ENCODE measurements at places on chromosomes 2 and 18. TPM values are rescaled to one million over a fixed set of nuclear protein-coding genes. Genes with fewer than 3 reads are reported as not detected.

SEPTIN10 gene
- 76.8 TPM for total RNA-seq

GRCh38 chr18:37533647-37534584 lies 31.7 kb downstream of the CELF4 start:
- DNase-seq, result no peak

DNA sequence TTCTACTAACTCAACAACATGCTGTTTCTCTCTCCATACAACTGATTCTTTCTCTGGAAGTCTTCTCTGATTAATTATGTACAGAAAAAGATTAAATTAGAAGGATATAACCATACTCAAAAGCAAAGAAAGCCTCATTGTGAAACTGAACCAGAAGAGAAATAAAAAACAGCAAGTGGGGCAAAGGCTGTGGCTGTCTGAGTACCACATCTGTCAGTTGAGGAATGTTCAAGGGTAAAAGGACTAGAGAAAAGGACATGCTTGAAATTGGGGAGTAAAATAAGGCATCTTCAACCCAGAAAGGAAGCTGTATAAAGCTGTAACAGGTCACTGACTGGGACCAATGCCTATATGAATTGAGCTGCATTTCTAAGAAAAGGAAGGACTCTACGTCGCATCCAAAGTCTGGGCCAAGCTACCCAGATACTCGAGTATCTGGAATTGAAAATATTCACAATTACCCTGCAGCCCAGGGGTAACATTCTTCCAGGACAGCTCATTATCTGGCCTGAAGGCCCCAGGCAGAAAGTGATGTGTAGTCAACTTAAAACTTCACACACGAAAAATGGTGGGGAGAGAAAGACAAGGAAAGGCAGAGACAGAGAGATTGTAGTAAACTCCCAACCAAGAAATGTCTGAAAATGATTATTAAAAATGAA lies 356.0 kb upstream of the GALNT5 start:
- DNase-seq, result no peak

- peak; percentile 8 for DNase-seq
Observed at GRCh38 chr2:74293191-74293991, 49.8 kb downstream of the SLC4A5 start.

LRRC30 gene
- not detected for total RNA-seq

DNA sequence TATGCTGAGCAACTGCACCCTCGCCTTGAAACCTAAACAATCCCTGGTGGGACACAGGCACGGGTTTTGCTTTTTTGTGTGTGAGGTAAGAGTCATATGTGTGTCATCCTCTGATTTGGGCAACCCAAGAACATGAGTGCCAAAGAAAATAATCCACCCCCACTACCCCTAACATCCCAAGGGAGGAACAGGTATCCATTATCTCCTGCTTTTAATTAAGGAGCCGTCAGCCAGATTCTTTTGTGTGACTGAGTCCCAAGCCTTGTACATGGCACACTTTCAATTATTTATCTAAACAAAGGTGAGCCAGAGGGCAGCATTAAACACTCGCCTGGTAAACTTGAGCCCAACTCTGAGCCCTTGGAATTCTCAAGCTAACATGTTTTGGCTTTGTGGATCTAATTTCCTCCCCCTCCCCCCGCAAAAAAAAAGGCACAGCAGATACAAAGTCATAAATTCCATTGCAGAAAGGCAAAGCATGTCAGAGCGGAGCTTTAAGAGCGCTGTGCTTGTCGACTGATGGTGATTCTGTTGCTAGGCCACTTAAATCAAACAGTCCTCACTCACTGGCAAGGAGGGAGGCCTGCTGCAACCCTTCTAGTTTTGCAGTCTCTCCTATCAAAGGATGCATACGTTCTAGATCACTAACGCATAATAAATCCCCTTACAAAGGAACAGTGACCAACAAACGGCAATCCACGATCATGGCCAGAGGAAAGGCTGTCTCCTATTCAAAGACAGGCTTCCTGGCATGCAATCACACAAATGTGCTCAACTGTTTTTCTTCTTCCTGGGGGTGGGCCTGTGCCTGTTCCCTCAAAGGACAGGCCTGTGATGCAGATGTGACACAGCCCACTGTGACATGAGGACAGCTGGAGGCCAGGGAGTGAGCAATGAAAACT lies 143.5 kb upstream of the LMAN1 start:
- DNase-seq, result peak; percentile 33

GRCh38 chr2:169046440-169047151 lies 15.5 kb upstream of the ABCB11 start:
- DNase-seq, result no peak

DNA sequence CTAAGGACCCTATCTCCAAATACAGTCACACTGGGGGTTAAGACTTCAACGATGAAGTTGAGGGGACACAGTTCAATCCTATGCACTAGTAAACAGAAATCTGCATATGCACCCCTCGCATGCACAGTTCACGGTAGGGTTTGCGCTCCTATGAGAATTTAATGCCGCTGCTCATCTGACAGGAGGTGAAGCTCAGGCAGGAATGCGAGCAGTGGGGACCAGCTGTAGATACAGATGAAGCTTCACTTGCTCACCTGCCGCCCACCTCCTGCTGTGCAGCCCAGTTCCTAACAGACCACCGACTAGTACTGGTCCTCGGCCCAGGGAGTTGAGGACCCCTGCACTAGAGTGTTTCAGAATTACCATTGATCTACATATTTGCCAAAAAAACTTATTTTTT lies 40.0 kb upstream of the FAHD2A start:
- no peak for DNase-seq

DYSF gene
- not detected for total RNA-seq

DNA sequence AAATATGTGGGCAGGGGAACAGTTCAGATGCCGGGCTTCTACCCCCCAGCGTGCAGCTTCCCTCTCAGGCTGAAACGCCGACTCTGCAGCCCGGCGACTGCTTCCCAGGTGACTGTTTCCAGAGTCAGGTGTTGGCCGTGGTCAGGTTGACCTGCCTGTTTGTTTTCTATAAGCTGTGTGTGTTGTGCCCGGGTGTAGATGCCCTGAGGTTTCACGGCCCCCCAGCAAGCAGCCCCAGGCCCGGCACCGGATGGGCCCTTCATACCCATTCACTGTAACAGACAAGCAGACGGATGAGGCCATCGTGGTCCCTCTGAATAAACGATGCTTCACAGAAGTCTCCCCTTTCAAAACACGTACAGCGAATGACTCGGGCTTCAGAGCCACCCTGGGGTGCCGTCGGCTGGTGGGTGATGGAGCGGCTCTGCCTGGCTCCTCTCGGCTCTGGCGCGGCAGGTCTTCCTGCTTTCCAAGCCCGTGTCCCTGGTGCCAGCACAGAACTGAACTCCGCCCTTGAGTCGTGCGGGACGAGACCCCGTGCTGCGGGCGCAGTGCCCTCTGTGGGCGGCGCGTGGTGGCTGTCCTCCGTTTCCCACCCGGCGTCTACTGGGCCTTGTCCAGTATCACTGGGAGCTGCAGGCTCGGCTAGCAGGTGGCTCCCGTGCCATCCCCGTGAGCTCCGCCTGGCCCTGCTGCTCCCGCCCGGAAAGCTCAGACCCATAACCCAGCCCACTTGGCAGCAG lies 15.0 kb upstream of the KCNG2 start:
- no peak for DNase-seq

DNA sequence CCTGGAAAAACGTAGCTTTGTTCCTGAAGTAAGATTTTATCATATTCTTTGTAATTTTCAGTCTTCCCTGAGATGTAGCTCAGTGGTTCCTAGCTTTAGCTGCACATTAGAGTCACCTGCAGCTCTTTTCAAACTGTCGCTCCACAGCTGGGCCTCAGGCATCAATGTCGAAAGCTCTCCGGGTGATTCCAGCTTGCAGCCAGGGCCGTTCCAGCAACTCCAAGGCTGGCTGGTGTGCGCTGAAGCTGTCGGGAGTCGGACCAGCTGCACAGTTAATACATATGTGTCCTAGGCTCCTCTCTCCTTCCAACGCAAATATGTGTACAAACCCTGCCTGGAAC lies 609 bp upstream of the ZNF2 start:
- no peak for DNase-seq

GRCh38 chr2:86397986-86398385 lies 43.2 kb upstream of the KDM3A start:
- no peak for DNase-seq

DNA sequence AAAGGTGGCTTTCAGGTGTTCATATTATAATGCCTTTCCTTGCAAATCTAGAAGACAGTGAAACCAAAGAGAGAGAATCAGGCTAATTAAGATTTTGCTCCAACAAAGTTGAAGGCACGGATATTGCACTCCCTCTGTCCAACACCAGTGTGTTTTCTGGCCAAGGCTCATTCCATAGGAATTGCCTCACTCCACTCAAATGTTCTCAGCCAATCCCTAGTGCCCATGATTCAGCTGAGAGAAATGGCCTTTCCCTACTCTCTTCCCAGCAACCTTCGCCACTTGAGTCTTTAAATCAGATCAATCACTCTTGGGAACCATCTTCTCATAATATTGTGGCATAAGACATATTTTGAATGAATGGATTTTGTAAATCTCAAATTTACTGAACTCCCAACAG lies 768.2 kb upstream of the ACVR2A start:
- no peak for DNase-seq

COL4A3 gene
- total RNA-seq, result 3.9 TPM

CYP27A1 gene
- not detected for total RNA-seq

GRCh38 chr2:205975082-205975949 lies 110.7 kb downstream of the INO80D start:
- DNase-seq, result peak; percentile 89

DNA sequence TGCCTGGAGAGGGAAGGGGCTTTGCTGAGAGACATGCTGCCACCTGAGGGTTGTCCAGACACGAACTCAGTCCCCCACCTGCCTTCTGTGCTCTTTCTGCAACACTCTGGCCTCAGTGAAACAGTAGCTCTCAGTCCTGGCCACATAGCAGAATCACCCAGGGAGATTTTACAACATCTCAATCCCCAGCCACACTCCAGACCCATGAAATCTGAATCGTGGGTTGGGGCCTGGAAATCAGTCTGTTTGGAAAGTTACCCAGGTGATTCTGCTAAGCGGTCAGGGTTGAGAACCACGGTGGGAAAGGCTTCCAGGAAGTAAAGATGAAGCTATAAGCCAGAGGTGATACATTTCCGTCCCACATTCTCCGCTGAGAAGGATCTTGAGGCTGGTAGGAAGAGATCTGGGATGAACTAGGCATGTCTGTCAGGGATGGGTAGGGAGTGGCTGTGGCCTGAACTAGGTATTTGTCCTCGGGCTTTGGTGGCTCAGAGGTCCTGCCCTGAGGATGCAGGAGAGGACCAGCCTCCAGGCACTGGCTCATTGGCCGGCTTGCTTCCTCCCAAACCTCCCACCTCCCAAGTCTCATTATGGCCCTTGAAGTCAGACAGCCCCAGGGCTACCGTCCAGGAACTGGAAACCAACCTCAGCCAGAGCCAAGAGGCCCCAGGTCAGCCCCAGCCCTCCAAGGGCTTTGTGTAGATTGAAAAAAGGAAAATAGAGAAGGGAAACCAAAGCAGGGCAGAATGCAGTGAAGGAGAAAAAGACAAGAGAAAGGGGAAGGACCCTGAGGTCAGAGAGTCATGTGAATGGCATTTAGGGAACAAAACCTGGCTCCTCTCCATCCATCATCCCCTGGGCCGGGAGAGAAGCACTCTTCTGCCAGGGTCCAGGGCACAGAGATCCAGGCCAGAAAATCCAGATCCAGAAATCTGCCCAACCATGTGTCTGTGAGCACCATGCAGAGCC lies 119.6 kb downstream of the ZFP36L2 start:
- no peak for DNase-seq

CDC42EP3 gene
- 41.0 TPM for total RNA-seq

GRCh38 chr2:152715854-152716428 lies 1.3 kb downstream of the PRPF40A start:
- peak; percentile 22 for DNase-seq

MROH2A gene
- not detected for total RNA-seq

LYPD1 gene
- 308 TPM for total RNA-seq

TCF23 gene
- total RNA-seq, result not detected

- DNase-seq, result no peak
Observed at GRCh38 chr2:32355976-32356680, 695 bp upstream of the BIRC6 start.

GRCh38 chr18:44229693-44230108 lies 451.0 kb upstream of the SETBP1 start:
- no peak for DNase-seq

SRD5A2 gene
- total RNA-seq, result not detected

DNA sequence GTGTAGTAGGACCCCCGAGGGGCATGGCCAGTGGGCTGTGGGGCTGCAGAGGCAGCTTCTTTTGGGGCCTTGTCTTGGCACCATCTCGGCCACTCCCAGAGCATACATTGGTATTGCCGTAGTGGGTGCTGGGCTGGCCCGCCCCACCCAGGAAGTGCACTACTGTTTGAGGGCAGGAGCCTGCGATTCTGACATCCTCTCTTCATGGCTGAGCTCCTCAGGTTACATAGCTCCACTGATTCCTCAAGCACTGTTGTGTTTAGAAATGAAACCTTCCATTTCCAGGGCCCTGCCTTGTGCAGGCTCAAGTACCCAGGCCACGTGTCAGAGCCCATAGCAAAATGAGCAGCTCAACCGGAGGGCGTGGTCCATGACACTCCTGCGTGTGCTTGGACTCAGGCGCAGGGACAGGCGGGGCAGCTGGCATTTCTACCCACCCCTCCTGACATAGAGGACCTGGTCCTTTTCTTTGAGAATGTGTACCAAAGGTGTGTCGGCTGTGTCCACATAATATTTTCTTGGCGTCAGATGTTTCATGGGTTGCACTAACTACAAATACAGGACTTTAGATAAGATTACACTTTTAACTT lies 67.9 kb downstream of the DGKD start:
- DNase-seq, result peak; percentile 64

DNA sequence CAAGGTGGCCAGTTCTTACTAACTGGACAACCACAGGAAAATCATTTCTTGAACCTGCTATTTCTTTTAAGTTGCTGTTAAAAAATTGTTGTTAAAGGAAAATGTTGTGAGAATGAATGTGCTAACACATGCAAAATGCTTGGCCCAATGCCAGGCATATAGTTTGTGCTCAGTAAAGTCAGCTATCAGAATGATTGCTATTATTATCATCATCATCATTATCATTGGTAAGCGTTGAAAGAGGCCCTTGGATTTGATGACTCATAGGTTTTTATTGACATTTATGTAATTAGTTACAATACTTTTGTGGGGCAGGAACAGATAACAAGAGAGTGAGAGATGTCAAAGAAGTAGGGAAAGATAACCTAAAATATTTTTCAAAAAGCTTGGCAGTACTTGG lies 394.2 kb upstream of the ZEB2 start:
- no peak for DNase-seq

GRCh38 chr2:55901941-55902340 lies 21.6 kb downstream of the EFEMP1 start:
- DNase-seq, result peak; percentile 87

KIAA2012 gene
- total RNA-seq, result not detected

DNA sequence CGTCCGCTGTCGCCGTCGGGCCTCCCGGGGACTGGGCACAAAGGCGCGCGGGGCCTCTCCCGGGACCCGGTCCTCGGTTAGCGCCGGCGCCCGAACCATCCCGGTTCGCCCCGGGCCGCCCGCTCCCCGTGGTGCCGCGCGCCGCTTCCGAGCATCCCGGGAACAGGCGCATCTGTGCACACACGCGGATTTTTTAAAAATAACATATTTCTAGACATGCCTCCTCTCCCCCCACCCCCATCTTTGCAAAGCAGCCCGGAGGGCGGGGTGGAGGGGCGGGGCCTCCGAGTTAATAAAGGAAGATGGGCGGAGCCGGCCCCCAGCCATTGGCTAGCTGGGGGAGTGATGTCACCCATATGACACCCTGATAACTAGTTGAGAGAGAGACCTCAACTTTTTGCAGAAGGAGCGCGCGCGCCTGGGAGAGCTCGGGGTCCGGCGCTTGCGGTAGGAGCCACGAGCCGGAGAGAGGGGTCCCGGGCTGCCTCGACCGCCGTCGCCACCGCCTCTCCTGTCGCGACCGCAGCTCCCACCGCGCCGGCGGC lies at the start of gene SOX11:
SOX11 (plus strand) TSS at position 400 of the 545 bp plus-strand sequence. CDS start 338 bp downstream, outside the sequence.
- no peak for DNase-seq
